ENCODE measurements at places on chromosomes 5 and 9.

- DNase-seq: no peak
Measured at GRCh38 chr5:138979684-138980280, 104.6 kb upstream of the LRRTM2 start.

DNA sequence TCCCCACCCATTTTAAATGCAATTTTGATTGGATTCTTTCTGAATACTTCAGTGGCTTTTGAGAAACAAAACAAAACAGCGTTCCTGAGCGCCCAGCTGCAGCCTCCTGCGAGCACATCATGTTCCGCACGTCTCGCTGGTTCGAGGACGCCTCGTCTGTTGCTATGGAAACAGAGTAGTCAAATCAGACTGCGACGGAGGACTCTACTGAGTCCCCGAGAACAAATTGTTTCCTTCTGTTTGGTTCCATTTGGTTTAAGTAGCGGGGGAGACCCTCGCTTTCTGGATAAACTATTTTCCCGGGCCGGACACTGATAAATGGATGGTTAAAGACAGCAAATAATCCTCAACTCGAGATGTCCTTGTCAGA, 69.0 kb downstream of the SLC28A3 start:
- DNase-seq: no peak

DNA sequence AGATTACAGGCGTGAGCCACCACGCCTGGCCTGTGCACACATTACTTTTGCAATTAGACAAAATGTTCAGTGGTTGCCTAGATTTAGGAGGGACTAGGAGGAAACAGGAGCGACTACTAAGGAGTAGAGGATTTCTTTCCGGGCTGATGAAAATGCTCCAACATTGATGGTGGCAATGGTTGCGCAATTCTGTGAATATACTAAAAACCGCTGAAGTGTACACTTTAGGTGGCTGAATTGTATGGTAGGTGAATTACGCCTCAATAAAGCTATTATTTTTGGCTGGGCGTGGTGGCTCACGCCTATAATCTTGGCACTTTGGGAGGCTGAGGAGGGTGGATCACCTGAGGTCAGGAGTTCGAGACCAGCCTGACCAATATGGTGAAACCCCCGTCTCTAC, 46.8 kb upstream of the STXBP1 start:
- DNase-seq: no peak

DNA sequence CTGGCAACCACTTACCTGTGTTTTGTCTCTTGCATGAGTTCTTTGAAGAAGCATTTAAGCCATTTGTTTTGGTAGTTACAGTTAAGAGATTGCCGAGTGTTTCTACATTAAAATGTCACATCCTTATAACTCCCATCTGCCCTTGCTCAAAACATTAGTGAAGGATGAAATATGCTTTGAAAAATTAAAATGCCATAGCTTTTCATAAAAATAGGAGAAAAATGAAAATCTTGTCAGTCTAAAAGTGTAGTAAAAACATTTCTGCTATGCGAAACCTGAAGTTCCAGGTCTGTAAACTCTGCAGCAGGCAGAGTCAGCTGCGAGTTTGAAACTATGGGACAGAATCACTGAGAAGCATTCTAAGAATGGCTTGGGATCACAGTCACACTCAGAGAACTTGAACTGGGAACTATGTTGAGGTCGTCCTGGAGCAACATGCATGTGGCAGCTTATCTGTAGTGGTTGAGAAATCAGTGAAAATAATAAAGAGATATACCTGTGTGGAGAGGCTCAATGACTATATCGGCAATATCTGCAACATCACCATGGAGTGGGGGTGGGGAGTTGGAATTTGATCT, 67.4 kb downstream of the RASGRF2 start:
- DNase-seq: no peak

GRCh38 chr5:121698690-121699089, 153.0 kb upstream of the FTMT start:
- no peak for DNase-seq

DNA sequence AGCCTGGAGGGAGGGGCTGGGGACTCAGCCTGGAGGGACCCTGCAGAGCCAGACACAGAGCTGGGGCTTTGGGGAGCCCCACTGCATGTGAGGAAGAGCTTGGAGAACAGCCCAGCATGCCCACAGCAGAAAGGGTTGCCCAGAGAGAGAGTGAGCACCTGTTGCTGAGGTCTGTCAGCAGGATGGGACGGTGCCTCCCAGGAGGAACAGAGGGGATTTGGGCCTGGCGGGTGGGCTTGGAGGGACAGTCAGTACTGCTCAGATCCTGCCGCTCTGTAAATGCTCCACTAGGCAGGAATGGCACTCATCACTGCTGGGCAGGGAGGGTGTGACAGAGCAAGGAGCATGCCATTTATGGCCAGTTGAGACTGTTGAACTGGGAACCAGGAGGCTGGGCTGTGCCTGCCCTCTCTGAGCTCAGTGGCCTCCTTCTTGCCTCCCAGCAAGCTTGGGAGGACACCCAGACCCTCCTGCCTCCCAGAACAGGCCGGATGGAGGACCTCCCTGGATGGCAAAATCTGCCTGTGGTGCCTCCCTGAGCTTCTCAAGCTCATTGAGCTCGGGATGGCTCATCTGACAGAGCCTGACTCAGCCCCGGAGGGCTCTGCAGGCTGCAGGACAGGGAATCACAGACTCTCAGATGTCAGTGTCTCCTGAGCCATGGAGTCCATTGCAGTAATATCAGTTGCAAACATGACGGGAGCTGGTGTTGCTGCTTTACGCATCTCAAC, 786 bp upstream of the HRCT1 start:
- no peak for DNase-seq

- no peak for DNase-seq
Measured at GRCh38 chr5:180283026-180283615, 8.8 kb downstream of the MAPK9 start.

DNA sequence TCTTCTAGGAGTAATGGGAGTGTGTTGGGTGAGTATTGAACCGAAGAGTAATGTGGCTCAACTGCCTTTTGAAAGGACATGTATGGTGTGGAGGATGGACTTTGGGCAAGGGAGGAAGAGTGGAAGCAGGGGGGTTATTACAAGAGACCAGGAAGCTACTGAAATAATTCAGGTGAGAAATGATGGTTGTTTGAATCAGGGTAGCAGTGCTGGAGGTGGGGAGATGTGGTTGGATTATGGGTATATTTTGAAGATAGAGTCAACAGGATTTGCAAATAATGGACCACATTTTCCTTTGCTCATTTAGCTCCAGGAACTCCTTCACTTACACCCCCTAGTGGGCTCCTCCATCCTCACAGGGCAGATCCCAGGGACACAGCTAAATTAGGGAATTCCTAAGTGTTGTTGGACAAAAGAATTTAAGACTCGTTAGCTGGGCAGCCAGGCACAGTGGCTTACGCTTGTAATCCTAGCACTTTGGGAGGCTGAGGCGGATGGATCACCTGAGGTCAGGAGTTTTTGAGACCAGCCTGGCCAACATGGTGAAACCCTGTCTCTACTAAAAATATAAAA, 1.2 kb upstream of the SLC4A9 start:
- no peak for DNase-seq

GRCh38 chr9:135522137-135522877, 1.1 kb downstream of the LCN1 start:
- DNase-seq: no peak

DNA sequence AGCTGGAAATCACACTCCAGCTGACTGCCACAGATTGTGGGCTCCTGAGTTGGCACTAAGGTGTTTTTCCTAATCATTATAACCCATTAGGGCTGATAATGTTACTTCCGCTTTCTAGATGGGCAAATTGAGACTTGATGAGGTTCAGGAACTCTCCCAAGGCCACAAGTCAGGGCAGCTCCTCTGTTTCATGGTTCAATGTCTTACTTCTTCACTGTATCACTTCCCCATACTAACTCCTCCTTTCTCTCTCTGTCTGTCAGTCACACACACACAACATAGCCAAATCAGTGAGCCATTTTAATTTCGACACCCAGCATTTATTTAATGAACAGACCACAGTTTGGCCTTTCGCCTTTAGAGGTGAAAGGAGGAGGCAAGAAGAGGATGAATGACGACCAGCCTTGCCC, 17.8 kb upstream of the TRAF1 start:
- DNase-seq: no peak

- no peak for DNase-seq
Measured at GRCh38 chr5:173155912-173156311, 11.6 kb downstream of the BNIP1 start.

- peak; percentile 21 for DNase-seq
Measured at GRCh38 chr5:76641514-76642120, 18.4 kb upstream of the F2RL2 start.

DNA sequence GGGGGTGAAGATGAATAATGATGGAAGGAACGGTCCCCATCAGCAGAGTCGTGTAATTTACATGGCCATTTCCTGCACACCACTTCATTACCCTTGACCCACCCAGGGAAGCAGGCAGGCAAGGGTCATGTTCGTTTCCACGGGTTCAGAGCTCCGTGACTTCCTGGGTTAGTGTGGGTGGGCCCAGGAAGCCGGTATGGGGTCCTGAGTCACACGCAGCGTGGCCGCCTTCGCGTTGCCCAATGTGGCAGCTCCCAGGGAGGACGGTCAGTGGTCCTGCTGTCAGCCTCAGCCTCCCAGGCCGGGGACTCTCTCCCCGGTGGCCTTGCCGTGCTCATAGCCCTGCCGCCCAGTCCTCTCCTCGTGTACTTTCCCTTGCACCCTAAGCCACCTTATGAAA, 5.1 kb upstream of the TERT start:
- no peak for DNase-seq

DNA sequence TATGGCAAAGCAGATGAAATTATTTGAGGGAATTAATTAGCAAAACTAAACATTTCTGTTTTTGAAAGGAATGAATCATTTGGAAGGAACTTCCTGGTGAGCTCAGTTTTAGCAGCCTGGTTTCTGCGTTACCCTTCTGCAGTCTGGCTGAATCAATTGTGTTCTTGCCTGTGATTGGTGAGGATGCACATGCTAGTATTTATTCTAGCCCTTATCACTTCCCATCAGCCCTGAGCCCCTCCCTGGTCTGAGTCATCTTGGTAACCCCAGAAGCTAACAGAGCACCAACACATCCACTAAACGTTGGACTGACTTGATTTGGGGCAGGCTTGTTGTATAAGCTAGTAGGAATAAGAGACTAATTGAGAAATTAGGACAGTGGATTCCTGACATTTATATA, 6.6 kb downstream of the TJP2 start:
- DNase-seq: no peak

DNA sequence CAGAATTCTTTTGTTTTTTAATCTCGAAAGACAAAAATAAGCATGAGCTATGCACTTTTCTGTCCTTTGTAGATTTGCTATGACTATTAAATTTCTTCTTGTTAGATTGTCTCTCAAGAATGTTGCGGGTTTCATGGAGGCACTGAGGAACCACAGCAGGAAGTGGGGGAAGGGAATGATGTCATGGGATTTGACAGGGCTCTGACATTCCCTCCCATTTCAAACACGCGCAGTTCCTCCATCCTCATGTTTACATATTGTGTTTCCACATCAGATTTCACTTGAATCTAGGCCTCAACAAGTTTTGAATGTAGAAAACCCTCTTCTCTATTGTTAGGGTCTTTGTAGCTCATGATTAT, 154.8 kb downstream of the PALM2AKAP2 start:
- DNase-seq: no peak

DNA sequence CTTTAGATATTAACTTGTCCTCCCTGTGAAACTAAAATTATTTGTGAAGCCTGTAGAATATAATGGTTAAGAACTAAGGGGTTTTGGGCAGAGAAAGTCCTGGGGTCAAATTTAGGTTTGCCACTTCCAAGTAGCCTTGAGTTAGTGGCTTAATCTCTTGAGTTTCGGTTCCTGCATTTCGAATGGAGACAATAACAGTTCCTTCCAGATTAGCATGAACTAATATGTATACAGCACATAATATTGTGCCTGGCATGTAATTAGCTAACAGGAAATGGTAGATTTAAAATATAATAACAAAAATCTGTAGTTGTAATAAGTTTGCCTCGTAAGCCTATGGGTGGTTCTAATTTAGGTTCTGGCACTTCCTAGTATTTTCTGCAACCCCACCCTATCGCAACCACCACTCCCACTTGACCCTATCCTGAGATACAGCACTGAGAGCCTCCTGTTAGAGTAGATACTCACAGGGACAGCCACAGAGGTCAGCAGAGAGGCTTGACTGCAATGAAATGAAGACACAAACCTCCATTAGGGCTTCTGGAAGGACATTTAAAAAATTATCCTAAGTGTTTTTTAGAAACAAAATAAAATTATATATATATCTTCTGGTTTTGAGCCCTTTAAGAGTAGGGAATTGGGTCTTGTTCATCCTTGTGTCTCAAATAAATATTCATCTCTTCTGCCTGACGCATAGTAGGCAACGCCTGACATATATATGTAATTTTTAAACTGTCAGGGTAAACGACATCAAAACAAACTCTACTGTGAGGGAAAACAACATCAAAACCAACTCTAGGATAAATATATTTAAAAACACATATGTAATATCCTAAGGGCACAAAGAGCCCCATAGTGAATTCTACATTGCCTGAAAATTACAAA, 8.5 kb downstream of the SPINK9 start:
- no peak for DNase-seq

DNA sequence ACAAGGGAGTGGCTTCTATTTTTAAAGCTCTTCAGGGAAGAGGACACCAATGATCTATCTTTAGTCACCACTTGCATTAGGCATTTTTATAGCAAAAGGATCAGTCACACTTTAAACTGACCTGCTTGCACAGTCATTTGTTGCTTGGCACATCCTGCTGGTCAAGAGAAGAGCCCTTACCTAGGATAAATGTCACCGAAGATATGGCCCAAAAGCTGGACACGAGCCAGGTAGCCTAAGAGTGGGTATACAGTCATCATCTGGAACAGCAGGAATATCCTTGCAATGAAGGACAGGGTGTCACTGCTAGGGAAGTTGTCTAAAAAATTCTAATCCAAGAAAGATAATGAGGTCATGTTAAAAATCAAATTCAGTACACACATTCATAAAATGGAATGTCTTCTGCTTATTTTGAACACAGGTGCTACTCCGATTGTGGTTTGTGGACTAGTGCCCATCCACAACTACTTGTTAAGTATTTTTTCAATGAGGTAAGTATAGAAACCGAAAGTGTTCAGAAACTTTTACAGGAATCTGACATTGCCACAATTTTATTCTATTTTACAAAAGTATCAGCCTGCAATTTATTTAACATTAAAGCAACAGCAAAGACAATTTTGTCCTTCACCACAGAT, 78.4 kb downstream of the SLC38A9 start:
- DNase-seq: no peak

GRCh38 chr5:23089286-23089685, 236.1 kb upstream of the CDH12 start:
- no peak for DNase-seq

GRCh38 chr5:88090506-88090905, 178.1 kb downstream of the TMEM161B start:
- no peak for DNase-seq

GRCh38 chr9:127664324-127664677, 42.5 kb upstream of the CFAP157 start:
- DNase-seq: no peak

DNA sequence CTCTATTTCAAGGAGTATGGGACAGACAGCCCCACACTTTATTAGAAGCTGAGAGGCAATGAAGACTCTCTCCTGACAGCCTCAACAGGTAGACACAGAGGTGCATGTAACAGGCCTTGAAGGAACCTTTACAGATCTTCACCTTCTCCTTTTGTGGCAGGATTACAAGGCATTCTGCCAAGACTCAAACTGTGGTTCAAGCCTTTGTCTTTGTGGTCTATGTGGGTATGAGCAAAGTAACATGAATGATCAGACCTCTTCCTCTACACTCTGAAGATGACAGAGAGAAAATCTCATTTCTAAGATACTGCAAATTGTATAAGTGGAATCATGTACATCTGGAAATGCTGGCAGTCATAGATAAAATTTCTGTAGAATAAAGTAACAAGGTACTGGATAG, 346.9 kb downstream of the CDH9 start:
- no peak for DNase-seq

Data from activated T-helper 9 cell treated with anti-CD3 and anti-CD28 coated beads, Interleukin-2, amount 50 U/mL, for 16 hours (primary cell).